HTR-8/SVneo (cell line): ENCODE measurements at places on chromosomes 3 and 15.

GRCh38 chr3:47013231-47013630 lies 33.8 kb downstream of the NBEAL2 start:
- no peak for DNase-seq

DNA sequence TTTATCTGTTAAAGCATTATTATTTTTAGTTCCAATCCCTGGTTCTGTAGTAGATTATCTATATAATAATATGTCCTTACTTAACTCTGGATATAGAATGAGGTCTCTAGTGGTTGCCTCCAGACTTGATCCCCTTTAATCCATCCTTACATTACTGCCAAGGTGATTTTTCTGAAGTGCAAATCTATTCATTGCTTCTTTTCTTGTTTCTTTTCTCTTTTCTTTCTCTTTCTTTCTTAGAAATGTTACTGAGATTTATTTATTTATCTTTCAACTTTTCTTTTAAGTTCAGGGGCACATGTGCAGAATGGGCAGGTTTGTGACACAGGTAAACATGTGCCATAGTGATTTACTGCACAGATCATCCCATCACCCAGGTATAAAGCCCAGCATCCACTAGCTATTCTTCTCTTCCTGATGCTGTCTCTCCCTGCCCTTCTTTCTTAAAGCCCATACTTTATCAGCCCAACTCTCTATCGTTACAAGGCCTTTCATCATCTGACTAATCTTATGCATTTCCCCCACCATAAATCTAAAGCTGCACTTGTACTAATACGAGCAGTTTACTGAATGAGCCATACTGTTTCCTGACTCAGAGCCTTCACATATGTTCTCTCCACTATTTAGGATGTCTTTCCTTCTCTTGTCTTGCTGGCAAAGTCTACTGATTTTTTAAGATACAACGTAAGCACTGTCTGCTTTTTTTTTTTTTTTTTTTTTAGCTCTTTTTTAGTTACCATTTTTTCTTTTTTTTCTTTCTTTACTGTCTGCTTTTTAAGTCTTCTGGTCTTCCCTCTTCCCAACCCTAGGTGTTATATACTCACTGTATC lies 4.6 kb downstream of the GLCE start:
- no peak for DNase-seq

GRCh38 chr3:183279371-183279770 lies 26.3 kb downstream of the B3GNT5 start:
- no peak for DNase-seq

GRCh38 chr15:55835866-55836265 lies 92.9 kb upstream of the PRTG start:
- DNase-seq: no peak

DNA sequence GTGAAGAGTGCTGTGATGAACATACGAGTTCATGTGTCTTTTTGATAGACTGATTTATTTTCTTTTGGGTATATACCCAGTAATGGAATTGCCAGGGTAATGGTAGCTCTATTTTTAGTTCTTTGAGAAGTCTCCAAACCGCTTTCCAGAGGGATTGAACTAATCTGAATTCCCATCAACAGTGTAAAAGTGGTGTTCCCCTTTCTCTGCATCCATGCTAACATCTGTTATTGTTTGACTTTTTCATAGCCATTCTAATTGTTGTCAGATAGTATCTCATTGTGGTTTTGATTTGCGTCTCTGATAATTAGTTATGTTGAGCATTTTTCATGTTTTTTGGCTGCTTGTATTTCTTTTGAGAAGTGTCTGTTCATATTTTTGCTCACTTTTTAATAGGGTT lies 54.8 kb upstream of the UTS2B start:
- DNase-seq: no peak
